Activated T-cell treated with anti-CD3 and anti-CD28 coated beads, Interleukin-2, amount 50 U/mL, for 72 hours (primary cell): ENCODE measurements at places on chromosomes 12 and 14. TPM values are rescaled to one million over a fixed set of nuclear protein-coding genes. Genes with fewer than 3 reads are reported as not detected.

The PPP1R1A gene
- not detected for total RNA-seq

The KRT6A gene
- total RNA-seq = not detected

The TAS2R50 gene
- 0.90 TPM for total RNA-seq

The GPR137C gene
- total RNA-seq = 0.46 TPM

The SOX5 gene
- 2.5 TPM for total RNA-seq

The KRT2 gene
- total RNA-seq = not detected

DNA sequence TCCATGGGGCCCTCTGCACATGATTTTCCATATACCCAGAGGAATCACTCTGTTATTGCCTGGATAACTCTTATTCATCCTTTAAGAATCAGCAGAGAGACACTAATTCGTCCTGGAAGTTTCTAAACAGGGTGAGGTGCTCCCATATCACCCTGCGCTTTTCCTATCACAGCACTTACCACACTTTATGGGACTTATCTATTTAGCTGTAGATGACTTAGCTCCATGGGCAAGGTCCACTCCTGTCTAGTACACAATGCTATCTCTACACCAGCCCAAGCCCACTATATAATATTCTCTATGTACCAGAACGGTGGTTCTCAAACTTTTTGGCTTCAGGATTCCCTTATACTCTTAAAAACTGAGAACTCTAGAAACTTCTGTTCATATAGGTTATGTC is 111.7 kb downstream of the EFCAB11 start:
- DNase-seq = no peak

- DNase-seq = no peak
Observed at GRCh38 chr12:72679147-72679757, 407.1 kb downstream of the TRHDE start.

DNA sequence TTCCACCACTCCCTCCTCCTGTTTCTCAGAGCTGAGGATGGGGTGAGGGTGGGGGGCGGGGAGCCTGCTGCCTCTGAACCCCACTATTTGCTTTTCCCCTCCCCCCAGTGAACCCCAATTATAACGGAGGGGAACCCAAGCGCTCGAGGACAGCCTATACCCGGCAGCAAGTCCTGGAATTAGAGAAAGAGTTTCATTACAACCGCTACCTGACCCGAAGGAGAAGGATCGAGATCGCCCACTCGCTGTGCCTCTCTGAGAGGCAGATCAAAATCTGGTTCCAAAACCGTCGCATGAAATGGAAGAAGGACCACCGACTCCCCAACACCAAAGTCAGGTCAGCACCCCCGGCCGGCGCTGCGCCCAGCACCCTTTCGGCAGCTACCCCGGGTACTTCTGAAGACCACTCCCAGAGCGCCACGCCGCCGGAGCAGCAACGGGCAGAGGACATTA is 1.1 kb downstream of the HOXC4 start:
- no peak for DNase-seq

- no peak for DNase-seq
Observed at GRCh38 chr14:26137161-26137560, 460.7 kb downstream of the NOVA1 start.

GRCh38 chr12:27194644-27195043 is 49.4 kb upstream of the STK38L start:
- DNase-seq = no peak

DNA sequence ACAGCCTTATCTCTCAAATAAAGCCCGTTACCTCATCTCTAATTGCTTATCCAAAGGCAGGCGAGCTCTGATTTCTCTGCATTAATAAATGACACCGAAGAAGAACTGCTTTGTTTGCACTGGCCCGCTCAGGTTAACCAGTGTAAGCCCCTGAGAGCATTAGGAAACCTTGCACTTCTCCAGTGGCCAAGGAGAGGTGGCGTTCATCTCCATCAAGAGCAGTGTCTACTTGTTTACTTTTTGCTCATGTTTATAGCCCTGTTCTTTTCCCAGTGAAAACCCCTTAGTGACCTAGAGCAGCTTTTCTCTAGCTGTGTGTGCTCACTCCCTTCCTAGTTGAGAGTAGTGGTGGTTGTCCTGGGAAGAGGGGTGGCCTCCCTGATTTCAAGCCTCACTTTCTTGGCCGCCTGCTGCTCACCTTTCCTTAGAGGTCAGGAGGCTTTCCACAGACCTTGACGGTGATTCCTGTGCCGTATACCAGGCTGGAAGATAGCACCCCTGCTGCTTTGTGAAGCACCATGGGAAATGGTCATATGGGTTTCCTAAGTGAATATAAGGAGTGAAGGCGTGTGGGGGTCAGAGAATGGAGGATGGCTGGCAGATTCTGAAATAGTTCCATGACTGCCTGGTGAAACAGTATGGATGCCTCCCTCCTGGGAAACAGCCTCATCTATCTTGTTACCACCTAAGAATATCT is 16.6 kb downstream of the FBXW8 start:
- DNase-seq = no peak

DNA sequence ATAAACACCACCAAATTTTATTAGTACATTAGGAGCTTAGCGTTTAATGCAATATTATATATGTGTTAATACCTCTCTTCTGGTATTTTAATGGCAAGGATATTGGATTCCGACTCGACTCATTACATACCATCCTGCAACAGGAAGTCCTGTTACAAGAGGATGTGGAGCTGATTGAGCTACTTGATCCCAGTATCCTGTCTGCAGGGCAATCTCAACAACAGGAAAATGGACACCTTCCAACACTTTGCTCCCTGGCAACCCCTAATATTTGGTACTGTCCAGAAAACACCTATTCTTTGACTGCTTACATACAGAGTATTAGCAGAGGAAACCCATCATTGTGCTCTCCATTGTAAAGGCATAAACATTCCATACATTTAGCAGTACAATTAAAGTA is 45.2 kb downstream of the VEZT start:
- DNase-seq = no peak
